ENCODE measurements at places on chromosomes 11 and 22.

DNA sequence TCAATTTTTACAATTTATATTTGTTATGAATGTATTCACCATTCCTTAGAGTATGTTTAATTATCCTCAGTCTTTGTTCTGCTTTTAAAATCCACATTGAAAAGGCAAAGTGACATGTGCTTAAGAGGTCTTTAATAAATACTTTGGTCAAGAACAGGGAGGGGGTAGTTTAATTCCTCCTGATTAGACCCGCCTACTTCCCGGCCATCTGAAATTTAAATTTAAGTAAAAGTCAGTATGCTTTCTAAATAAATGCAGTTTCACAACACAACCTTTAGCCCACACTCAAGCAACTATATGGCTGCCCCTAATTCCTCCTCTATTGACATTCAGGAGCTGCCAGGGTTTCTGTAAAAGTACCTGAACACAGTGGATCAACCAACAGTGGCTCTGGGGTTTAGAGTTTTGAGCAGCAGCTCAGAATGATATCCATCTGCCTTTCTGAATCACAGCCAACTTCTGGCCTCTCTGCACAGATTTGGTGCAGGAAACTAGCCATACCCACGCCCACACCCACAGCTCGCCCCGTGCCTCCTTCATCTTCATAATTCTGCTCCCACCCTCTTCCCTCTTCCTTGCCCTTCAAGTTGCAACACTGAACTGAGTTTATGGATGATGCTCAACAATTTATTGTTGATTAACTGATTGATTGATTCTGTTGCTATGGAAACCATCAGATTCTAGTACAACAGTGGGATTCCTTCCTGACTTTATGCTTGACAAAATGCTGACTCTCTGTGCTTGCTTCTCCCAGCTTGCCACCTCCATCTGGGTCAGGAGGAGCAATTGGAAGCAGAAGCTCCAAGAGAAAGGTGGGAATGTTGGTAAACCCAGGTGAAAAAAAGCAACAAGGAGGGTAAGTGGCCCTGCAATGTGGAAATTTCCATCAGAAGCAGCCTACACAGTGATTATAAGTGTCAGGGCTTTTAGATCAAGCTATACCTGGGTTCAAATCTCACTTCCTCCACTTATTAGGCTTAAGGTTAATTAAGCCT, 70.8 kb downstream of the PANX1 start:
- DNase-seq = no peak

DNA sequence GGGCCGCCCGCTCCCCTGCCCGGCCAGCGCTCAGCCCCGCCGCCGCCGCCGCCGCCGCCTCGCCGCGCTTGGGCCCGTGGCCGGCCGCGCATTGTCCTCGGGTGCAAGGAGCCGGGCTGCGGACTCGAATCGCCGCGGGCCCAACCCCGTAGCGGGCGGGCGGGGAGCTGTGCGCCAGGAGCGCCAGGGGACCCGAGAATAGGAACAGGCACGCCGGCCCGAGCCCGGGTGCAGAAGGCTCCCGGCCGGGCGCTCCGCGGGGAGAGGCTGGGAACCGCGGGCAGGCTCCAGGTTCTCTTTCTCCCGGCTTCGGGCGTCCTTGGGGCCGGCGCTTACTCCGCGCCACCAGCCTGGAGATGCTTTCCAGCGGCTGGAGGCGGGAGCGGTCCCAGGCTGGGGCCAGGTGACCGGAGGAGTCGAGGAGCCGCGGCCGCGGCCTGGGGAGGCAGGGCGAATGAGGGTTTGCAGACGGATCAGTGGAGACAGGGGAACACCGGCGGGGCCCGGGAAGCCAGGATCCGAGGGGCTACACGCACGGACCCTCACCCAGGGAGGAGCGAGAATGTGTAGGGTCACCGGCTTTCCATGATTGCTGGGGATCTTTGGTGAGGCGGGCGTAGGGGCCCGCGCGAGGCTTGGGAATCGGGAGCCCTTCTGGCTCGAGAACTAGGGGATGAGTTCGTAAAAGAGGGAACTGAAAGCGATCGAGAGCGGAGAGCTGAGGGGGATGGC, 726 bp downstream of the PKNOX2 start:
- DNase-seq = no peak

DNA sequence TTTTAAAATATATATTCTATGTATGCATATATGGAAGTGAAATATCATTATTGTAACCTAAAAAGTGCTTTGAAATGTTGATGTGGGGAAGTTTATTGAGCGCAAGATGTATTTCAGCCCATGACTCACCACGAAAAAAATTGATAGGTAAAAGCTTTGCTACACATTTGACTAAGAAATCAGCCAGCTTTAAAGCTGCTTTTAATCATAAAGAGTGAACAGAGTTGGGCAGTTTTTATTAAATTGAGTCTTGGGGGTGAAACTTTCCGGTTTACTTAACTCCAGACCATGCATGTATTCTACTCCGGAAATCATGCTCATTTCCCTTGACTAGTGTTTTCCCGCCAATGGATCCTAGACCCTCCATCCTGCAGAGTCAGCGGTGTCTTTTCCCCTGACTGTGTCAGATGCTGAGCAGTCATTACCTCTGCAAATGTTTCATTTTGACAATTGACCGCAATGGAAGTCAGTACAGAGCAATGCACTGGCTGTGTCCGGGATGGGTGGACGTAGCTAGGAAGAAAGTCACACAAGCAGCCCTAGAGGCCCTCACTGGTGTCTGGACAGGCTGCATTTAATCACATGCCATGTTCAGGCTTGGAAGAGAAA, 47.2 kb upstream of the MPEG1 start:
- DNase-seq = no peak

GRCh38 chr11:120030411-120030810, 107.5 kb downstream of the TRIM29 start:
- peak; percentile 20 for DNase-seq

- DNase-seq = no peak
Measured at GRCh38 chr11:130531061-130531460, 82.6 kb downstream of the ADAMTS15 start.

DNA sequence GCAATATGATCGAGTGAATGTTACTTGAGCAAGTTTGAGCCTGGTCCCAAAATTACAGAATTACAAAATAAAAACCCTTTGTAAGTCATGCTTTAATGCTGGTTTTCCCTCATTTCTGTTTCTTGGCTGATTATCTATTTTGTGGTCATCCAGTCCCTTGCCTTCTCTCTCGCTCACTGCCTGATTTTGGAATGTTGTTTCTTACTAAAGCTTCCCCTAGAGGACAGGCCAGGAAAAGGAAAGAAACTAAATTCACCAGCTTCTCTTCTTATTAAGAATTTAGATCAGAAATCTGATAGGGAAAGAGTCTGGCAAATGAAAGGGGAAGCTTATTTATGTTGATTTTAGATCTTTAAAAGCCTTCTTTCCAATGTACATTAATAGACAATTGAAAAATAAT, 16.6 kb upstream of the BDNF start:
- DNase-seq = no peak

DNA sequence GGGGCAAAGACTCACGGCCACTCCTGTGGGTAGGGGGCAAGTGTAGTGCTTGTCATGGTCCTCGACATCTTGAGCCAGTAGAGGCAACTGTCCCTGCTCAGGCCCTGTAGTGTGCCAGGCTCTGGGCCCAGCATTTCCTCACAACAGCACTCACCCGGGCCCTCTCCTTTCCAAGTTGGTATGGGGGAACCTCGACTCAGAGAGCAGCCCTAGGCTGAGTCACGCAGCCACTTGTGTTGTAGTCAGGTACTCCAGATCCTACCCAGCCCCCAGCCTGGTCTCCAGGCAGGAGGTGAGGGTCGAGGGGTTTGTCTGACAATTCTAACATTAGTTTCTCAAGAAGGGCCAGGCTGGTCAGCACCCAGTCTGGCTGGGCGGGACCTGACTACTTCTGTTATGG, 4.1 kb downstream of the RELT start:
- no peak for DNase-seq

DNA sequence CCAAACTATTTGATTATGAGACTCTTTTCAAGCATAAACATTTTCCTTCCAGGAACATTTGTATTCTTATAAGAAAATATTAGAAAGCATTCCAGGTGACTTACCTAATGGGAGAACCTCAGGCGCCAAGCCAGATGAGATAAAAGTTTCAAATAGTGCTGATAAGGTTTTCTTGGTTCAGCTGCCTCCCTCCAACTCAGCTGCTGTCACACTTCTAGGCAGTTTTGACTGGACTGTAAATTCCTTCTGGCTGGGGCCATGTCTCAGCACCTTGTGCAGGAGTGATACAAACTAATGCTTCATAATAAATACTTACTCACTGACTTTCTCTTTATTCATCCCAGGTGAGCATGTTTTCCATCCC, 131.1 kb downstream of the MED15 start:
- no peak for DNase-seq

DNA sequence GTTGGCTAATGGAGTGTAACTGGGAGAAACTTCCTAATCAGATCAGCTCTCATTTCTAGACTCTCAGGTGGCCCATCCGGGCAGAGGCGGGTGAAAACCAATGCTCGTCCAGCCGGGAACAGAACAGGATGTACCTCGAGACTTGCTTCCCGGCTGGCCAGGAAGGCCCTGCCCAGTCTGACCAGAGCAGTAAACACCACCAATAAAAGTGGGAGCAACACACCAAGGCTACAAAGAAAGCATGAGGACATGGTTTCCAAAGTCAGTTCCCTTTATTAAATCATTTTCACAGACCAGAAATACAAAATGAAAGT, 940 bp upstream of the TNKS1BP1 start:
- no peak for DNase-seq

- DNase-seq = no peak
Measured at GRCh38 chr11:1507381-1508140, 21.0 kb upstream of the MOB2 start.

- DNase-seq = no peak
Measured at GRCh38 chr11:13290221-13290980, 12.8 kb downstream of the BMAL1 start.

GRCh38 chr22:35203583-35203982, 53.7 kb upstream of the HMGXB4 start:
- DNase-seq = no peak

GRCh38 chr11:109106151-109106906, 315.7 kb upstream of the C11orf87 start:
- DNase-seq = peak; percentile 77

DNA sequence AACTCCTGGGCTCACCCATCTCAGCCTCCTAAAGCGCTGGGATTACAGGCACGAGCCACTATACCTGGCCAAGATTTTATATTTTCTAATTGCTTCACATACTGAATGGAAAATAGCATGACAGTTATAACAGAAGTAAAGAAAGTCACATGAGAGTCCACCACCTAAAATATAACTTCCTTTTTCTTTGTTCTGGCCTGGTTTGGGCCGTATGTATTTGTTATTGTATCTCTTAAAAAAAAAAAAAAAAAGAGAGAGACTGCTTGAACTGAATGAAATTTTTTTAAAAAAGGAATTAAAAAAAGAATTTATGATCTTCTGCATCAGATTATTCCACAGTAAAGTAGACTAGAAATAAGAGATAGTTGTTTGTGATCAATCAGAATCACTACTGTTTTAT, 86.0 kb upstream of the GRIK4 start:
- DNase-seq = no peak

GRCh38 chr11:107198490-107199007, 180.3 kb upstream of the GUCY1A2 start:
- no peak for DNase-seq

All from H9 (cell line).